ENCODE measurements at places on chromosomes 1 and 21.

DNA sequence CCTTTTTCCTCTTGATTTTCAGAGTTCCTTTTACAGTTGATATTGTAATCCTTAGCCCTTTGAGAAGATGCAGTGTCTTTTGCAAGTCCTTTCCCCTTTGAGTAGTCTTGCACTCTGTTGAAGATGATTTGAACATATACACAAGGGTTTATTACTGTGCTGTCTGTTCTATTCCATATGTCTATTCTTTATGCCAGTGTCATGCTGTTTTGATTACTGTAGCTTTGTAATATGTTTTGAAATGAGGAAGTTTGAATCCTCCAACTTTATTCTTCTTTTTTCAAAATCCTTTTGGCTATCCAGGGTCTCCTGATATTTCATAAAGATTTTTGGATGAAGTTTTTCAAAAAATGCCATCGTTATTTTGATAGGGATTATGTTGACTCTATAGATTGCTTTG, 101.0 kb downstream of the POFUT2 start:
- DNase-seq: no peak

DNA sequence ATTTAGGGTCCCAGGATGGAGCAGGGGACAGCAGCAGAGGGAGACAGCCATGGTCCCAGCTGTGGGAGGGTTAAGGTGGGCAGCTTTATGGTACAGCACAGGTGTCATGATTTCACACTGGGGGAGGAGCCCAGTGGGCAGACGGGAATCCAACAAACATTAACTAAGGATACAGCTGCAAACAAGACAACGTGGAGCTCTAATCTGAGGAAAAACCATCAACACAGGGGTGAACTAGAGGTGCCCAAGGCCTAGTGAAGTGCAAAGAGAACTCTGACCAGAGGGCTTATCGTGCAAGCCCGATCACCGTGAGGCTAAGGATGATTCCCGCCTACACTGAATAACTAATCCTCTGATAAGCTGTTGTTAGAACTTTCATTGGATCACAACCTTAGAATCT, 18.7 kb downstream of the ECE1 start:
- no peak for DNase-seq

GRCh38 chr21:25343774-25344545, 263.3 kb downstream of the MRPL39 start:
- DNase-seq: no peak

DNA sequence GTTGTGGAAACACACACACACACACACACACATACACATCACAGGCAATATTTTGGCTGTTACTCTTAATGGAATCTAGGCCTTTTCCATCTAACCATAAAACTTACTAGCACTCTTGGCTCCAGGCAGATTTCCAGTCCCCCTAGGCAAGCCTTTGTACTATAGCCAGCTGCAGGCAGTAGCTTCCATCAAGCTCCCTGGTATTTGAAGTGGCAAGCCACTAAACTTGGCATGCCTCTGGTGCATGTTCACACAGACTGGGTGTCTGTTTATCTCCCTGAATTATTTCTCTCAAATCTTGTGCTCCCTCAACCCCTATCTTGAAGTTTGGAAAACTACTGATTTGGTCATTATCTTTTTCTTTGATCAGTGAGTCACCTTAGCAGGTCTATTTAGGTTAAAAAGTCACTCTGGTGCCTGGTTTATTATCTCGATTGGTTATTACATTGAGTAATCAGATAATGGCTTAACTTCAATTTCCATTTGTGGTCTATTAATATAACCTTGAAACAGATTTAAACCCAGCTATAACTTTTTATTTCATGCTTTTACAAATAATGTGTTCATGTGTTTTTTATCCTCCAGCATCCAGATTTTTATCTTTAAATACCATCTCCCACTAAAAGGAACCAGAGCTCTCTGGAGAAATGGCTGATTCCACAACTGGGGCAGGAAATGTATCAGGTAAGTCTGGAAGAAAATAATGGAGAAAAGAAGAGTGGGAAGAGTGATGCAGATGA, 2.7 kb upstream of the RBM15 start:
- DNase-seq: no peak

GRCh38 chr1:218164930-218165700, 120.0 kb upstream of the RRP15 start:
- DNase-seq: no peak

DNA sequence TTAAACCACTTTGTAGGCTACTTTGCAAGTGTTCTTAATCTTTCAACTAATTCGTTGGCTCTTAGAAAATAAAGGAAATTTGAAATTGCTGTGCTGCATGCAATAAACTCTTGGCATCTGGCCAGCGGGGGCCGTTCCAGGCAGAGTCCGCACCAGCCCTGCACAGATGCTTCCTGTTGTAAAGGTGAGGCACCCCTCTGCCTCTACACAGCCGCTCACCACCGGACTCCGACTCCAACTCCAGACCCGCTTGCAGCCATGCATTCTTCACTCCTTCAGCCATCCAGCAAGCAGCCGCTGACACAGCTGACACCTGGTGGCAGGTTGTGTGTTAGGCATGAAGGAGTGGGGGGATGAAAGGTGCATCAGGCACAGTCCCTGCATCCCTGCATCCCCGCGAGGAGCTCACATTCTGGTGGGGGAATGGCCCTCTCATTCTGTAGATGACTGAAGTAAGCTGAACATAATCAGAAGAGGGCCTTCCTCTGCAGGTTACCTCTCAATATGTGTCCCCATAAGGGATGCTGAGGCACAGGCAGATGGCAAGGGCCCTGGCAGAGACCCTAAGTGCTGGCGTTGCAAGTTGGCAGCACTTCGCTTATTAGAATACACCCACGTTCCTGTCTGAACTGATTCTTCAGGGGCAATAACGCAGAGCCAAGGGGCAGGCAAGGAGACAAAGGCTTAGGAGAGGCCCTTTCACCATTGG, 56.8 kb downstream of the GLIS1 start:
- peak; percentile 34 for DNase-seq

- DNase-seq: no peak
Measured at GRCh38 chr21:37039411-37040075, 33.0 kb downstream of the RIPPLY3 start.

- DNase-seq: no peak
Measured at GRCh38 chr1:22709891-22710700, 543 bp upstream of the EPHB2 start.

DNA sequence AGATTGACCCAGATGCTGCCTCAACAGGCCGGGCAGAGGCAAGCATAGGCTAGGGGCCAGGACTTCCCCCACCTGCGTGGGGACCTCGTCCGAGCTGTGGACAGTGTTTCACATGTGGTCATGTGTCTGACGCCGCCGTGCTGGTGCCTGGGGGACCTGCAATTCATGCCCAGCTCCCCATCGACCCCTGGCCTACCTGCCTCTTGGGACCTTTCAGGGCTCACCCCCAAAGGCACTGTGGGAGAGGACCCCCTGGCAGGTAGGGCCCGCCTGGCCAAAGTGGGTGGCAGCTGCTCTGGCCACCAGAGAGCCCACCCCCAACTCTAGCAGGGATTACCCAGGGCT, 4.4 kb downstream of the TMEM201 start:
- DNase-seq: no peak

GRCh38 chr1:46760558-46761166, 38.2 kb upstream of the CYP4B1 start:
- DNase-seq: no peak

DNA sequence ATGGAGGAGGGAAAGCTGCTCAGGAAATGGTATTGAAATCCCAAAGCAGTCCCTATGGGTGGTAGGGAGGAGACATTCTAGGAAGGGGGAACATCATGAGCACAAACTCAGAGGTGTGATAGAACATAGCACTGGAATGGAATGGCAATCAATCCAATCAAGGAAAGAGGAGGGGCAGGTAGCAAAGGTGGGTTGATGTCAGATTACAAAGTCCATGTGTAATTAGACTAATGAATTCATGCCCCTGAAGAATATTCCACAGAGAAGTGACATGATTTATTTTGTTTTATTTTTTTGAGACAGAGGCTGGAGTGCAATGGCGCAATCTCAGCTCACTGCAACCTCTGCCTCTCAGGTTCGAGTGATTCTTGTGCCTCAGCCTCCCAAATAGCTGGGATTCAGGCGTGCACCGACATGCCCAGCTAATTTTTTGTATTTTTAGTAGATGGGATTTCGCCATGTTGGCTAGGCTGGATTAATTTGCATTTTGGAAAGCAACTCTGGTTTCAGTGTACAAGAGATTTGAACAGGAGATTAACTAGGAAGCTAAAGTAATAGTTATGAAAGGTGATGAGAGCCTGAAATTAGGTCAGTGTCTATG, 36.1 kb downstream of the DEGS1 start:
- no peak for DNase-seq

GRCh38 chr1:176809292-176809691, 346.3 kb downstream of the PAPPA2 start:
- DNase-seq: no peak

DNA sequence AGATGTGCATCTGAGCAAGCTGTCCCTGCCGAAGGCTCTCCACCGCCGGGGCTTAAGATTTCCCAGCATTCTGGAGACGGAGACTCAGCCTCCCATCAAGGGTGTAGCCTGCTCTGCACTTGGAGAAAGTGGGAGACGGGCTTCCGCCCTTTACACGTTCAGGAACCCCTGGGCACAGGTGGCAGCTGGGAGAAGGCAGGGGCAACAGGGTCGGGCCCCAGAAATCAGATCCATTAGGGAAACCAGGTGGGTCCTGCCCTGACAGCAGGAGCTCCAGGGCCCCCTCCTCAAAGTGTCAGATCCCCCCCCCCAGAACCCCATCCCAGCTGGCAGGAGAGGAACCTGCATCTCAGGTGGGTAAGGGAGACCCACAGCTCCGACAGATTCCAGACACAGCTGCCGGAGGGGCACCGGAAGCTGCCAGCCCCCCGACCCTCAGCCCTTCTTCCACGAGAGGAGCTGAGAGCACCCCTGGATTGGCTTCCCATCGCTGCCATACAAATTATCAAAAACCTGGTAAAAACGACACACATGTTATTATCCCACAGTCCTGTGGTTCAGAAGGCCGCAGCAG, 236.6 kb downstream of the NPHP4 start:
- DNase-seq: no peak

DNA sequence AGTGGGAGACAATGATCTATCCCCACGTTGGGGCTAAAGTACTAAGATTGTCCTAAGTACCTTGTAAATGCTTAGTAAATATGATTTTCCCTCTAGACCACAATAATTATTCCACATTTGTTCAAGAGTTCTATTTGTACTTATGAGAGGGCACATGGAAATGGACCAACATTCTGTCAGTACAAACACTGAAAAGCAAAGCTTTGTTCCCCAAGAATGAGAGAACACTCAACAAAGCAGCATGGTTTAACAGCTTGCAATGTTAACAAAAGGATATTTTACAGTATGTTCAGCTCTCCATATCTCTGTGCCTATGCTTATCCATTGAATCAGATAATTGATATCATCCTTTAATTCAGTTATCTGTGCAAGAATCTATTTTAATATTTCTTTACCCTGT, 35.4 kb downstream of the RBM11 start:
- DNase-seq: no peak

DNA sequence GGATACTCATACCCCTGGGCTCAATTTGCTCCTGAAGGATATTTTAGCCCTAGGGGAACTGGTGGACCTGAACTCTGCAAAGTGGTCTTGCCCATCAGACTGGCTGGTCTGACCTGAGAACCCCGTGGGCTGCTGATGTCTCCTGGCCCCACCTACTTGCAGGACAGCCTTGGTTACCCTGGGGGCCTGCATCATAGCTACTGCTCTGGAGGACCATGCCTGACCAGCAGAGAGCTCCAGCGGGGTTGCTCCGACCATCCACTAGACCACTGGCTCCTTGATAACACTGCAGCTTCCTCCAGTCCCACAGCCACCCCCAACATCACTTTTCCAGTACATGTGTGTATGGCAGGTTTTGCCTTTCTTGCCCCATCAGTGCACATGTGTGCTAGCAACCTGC, 331.6 kb upstream of the BRINP3 start:
- no peak for DNase-seq

GRCh38 chr1:59601041-59601441, 213.7 kb upstream of the HOOK1 start:
- no peak for DNase-seq

DNA sequence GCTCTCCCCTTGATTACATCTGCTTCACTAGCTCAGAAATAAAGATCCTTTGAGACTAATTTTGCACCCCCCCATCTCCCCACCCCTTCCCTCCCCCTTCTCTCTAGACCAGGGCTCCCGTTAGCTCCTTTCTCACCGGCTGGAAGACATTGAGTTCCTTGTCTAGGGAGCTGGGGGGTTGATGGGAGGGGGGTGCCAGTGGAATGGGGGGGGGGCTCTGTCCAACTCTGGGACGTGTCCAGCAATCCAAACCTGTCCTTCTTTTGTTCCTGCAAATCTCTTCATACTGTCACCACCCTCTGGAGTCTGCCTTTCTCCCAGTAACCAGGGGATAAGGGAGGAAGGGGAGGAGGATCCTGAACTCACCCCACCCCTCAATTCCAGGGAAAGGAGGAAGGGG, 61.9 kb downstream of the RHBG start:
- no peak for DNase-seq

DNA sequence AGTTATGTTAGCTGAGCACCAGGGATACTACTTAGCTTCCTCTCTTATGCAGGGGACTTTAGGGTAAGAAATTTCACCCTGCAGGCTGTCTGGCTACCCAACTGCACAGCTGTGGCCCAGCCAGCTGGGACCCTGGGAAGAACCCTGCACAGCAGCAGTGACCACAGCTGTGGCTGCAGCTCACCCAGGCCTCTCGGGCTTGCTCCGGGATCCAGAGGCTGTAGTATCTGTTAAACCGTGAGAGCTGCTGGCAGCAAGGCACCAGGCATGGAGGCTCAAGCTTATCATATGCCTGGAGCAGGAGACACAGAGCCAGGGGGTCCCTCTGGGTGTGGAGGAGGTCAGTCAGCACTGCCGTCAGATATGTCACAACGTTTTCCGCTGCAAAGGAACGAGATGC, 40.3 kb downstream of the URB1 start:
- no peak for DNase-seq

DNA sequence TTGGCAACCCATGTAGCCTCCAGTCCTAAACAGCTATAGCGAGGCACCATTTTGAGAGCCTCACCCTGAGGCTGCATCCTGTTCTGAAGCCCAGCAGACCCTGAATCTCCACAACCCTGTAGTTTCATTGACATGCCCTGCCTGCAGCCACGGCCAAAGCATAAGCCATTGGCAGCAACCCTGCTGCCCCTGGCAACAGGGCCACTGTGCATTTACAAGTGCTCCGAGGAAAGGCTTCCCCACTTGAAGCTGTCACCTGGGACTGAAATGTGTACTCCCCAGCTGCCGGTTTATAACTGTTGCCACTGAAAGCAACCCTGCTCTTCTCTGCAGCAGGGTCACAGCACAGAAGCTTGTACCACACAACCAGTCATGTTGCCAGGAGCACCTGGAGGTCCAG, 124.2 kb upstream of the OLFM3 start:
- DNase-seq: no peak

DNA sequence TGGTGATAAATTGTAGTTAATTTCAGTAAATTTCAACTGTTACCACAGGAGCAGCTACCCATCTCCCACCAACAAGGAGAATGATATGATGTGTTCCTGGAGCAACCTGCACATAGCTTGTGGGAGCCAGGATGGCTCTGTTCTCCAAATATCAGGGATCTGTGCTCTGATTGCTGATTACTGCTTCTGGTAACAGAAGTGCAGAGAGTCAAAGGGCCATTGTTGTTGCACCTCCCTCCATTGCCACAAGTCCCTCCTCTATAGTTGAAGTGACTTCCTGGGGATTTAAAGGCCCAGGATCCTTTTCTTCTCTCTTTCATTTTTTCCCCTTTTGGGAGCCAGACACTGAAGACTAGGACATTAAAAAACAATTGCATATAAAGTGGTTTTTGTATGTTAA, 51.6 kb upstream of the HPDL start:
- DNase-seq: no peak
